ENCODE measurements at places on chromosomes 1 and 21. TPM values are rescaled to one million over a fixed set of nuclear protein-coding genes. Genes with fewer than 3 reads are reported as not detected.

The HCRTR1 gene
- total RNA-seq, result not detected

The BSND gene
- total RNA-seq, result not detected

The NBPF4 gene
- total RNA-seq, result not detected

The CYP4A22 gene
- total RNA-seq, result not detected

The KCNJ10 gene
- not detected for total RNA-seq

The HDGF gene
- 125 TPM for total RNA-seq

The GNAI3 gene
- total RNA-seq, result 14.9 TPM

The WNT3A gene
- total RNA-seq, result not detected

The KIF21B gene
- total RNA-seq, result 0.91 TPM

The GJB4 gene
- total RNA-seq, result not detected

The CDCA8 gene
- 3.7 TPM for total RNA-seq

The KLF17 gene
- 0.13 TPM for total RNA-seq

The TPRG1L gene
- 34.6 TPM for total RNA-seq

The PDE9A gene
- 1.2 TPM for total RNA-seq

Measured in smooth muscle cell of the pulmonary artery (primary cell).